NCI-H748 treated with DMSO at 0.1 percent for 48 hours (cell line): ENCODE measurements at places on chromosomes 5 and 9.
A peak's percentile ranks its signal among the peaks of the same experiment; 100 is the strongest.

- DNase-seq = no peak
Observed at GRCh38 chr9:14310311-14310710, 3.6 kb downstream of the NFIB start.

DNA sequence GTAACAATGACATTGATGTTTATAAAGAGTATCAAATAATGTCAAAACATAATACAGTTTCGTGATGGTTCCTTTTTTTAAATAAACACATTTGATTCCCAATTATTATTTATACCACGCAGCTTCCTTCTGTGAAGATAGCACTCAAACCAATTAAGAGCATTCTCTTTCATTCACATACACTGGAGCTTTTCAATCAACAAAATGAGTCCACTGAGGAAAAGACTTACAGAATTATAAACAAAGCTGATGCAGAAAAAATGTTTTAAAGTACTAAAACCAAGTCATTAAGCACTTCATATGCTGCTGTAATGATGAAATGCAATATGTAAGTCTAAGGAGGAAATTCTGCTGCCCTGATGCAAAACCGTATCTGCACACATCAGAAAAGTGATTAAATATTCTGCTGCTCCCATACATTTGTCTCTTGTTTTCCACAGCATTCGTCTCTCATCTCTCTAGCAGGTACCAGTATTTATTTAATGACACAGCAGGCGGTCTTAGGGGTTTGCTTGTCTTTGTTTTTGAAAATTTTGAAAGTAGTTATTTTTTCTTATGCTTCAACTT lies 147.1 kb downstream of the CDH10 start:
- peak; percentile 48 for DNase-seq

DNA sequence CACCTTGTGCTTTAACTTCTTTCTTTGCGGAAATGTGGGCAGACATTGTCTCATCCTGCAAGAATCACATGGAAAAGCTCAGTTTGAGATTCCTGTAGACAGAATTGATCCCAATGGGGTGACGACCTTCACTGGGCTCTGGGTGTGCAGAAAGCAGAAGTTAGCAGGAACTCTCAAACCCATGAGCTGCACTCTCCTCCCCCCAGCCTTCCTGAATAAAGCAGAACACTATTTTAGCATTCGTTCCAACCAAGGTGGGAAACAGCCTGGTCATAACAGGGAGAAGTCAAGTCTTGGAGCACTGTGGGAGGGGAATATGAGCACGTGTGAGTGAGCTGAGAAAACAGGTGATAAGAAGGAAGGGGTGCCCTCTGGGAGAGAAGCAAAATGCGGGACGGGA lies 87.4 kb upstream of the FER start:
- no peak for DNase-seq

GRCh38 chr5:66197764-66198405 lies 53.8 kb downstream of the SREK1 start:
- DNase-seq = no peak

- DNase-seq = no peak
Observed at GRCh38 chr9:14593406-14593805, 99.8 kb downstream of the ZDHHC21 start.

DNA sequence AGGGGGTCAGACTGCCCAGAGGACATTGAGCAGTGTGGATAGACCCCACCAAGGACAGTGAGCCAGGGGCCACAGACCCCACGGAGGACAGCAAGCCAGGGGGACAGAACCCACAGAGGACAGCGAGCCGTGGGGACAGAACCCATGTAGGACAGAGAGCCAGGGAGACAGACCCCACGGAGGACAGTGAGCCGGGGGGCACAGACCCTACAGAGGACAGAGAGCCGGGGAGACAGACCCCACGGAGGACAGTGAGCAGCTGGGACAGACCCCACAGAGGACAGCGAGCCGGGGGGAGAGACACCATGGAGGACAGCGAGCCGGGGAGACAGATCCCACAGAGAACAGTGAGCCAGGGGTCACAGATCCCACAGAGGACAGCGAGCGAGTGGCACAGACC lies 3.4 kb upstream of the ZDHHC11 start:
- DNase-seq = no peak

DNA sequence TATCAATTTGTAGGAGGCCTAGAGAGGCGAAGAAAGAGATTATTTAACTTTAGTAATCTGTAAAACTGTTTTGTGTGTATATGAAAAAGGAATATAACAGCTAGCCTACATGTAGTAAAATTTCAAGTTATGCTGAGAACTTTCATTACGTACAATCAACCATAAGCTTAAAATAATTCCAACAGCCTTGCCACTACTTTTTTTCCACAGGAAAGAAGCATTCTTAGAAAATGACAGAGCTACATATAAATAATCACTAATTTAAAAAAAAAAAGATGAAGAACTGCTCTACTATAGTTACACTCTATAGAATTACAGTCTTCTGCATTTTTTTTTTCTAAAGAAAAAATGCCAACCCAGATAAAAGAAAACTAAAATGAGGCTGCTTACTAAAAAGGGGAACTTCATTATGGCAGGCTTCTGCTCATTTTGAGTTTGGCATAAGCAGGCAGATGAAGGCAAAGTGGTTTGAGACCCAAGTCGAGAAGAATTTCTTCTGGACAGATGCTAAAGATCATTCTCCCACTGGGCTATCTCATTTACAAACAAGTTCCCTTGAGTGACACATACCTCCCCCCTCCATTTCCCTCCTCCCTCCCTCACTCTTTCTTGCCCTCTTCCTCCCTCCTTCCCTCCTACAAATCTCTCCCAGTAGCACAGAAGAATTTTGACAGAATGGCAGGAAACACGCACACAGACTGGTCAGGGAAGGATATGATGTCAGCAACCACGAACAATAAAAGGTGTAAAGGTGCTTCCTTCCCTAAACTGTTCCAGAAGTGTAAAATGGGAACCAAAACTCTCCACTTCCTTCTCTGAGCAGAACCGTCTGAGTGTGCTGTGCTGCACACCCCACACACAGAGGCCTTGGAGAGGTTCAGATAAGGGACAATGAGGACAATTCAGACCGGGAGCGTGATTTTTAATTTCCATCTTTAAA lies 56.1 kb downstream of the MEF2C start:
- no peak for DNase-seq

DNA sequence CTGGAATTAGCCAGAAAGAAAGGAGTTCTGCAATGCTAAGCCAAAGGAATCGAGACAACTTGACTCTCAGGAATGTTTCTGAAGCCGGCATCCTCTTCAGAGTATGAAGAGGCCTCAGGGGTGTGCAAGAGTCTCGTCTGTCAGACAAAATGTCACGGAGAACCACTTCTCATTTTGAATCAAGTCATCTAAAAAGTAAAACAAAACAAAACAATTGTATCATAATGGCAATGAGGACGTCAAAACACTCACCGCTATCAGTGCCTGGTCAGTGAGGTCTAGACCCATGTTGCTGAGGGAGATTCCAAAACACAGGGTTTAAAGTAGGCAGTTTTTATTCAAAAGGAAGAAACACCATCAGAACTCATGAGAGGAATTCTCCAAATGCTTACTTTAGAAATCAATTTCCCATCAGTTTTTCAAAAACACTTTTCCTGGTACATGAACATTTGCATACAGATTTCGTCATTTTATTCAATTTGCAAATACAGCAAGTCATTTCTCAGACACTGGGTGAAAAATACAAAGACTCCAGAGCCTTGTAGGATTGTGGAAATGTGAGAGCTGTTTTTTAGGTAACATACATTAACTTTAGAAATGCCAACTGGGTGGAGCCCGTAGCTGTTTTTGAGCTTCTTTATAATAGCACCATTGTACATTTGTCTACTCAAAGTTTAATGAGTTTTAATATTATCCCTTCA lies 89.5 kb upstream of the MAP3K1 start:
- DNase-seq = no peak

DNA sequence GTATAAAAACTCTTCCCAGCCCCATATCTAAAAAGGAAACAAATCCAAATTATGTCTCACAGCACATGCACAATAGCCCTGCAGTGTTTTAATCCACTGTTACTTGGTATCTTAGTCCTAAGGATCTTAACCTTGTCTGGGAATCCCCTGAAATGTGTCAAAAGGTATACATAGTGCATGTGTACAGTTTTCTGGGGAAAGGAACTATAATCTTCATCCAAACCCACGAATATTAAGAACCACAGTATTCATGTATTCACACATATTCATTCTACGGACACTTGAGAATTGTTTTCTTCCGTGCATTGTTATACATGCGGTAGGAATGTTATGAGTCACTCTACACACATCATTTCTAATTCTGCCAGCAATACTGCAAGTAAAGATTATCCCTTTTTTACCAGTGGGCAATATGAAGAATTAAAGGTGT lies 47.8 kb upstream of the SNX2 start:
- DNase-seq = no peak

DNA sequence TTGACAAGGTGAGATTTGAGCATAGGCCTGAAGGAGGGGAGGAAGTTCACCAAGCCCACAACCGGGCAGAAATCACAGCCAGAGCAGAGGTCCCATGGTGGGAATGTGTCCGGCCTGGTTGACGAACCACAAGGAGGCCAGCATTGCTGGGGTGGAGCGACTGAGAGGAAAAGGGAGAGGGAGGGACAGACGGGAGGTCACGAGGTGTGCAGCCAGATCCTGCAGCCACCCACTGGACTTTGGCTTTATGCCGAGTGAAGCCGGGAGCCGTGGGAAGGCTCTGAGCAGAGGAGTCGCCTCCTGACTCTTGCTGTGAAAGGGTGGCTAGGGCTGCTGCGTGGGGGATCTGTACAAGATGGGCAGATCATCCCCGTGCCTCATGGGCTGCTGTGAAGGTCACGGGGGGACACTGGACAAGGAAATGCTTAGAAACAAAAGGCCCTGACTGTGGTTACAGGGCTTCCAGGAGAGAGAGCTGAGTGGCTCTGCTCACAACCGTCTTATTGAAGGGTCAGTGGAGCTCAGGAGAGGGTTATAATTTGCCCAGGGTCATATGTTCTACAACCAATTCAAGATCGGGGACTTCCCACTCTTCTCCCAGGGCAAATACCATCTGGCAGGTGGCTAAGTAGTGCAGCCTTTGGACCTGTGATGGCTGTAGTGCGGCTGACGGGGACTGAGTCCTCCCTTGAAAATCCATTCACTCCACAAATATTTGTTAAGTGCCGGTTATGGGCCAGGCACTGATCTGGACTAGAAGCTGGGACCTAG lies 15.6 kb upstream of the CD74 start:
- DNase-seq = no peak

- DNase-seq = no peak
Observed at GRCh38 chr5:165130656-165131055, 1625.2 kb downstream of the MAT2B start.

GRCh38 chr9:110880189-110880588 lies 158.1 kb downstream of the LPAR1 start:
- no peak for DNase-seq

DNA sequence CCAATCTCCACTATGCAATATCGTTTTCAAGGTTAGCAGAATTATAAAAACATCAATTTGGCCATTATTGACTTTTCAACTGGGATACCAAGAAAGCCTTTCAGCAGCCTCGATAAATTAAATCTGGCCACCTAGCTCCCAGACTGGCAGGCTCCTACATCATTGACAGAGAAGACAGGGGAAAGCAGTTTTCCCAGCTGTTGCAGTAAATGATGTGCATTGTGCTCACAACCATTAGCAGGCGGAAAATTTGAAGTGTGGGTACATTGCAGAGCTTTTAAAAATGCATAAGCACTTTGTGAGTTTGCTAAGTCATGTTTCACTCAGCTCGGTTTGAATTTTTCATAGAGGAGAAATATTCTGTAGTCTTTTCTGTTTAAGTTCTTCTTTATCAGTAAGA lies 297.9 kb downstream of the KCTD16 start:
- peak; percentile 78 for DNase-seq
